Midbrain (tissue), 1 donor: ENCODE measurements at places on chromosomes 12 and 14.

- DNase-seq: no peak
Measured at GRCh38 chr12:88298761-88299242, 156.7 kb downstream of the TMTC3 start.

- DNase-seq: no peak
Measured at GRCh38 chr12:102891756-102892155, 25.3 kb downstream of the PAH start.

GRCh38 chr12:25101092-25101445, 93.9 kb downstream of the DNAI7 start:
- DNase-seq: no peak

GRCh38 chr14:53295985-53296582, 143.0 kb upstream of the DDHD1 start:
- DNase-seq: peak; percentile 76

DNA sequence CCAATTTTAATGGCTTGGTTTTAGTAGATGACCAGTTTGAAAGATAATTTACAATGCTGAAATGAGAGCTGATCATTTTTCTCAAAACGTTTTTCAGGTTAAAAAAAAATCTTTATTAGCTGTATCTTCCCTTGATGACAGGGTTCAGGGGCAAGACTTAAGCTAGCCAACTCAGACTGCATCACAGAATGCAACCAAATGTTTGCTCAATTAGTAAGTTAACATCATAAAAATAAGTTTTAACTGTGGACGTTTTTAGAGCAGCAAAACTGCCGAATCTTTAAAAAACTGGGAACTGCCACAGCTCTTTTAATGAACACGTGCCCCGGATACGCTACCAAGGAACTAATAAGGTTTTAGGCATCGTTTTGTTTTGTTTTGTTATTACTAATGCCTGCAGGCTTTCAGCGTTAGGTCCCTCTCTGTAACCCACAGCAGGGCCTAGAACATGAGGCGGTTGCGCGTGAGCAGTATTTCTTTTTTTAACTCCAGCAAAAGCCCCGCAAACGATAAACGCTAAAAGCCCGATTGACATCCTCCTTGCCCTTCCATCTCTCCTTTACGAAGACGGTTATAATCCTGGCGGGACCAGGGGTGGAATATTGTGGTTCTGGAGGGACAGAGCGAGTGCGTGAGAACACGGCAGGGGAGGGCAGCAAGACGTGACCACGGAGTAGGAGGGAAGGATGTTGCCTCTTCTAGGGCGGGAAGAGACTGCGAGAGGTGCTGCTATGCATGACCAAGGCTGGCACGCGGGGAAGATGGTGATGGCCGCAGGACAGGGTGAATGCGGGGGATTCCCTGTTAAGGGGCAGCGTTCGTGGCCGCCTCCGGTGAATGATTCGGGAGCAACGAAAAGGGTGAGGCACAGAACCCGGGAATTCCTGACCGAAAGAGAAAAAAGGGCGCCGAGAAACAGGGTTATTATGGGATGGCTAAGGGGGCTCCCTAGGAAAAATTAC, 652 bp downstream of the SUPT16H start:
- DNase-seq: peak; percentile 46

- DNase-seq: no peak
Measured at GRCh38 chr14:71333705-71334104, 426.4 kb downstream of the PCNX1 start.

- DNase-seq: no peak
Measured at GRCh38 chr12:11801643-11802042, 152.2 kb downstream of the ETV6 start.

GRCh38 chr12:14167005-14167628, 185.7 kb upstream of the GRIN2B start:
- peak; percentile 79 for DNase-seq

DNA sequence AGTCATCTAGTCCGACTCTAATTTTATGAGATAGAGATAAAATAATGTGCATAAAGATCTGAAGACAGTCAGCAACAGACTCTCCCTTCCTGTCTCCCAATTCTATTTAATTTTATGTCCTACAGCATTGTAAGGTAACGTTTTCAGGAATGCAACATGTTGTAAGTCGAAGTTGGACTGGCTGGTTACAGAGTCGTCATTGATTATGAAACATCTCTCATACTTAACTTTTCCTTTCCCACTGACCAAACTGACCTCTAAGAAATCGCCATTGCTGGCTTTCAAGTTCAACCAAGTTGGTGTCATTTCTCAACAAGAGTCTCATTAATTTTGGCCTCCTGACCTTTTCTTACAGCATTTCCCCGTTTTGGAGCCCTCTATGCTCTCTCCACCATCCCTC, 4.9 kb upstream of the RIC8B start:
- no peak for DNase-seq

GRCh38 chr14:99158150-99158549, 113.8 kb downstream of the BCL11B start:
- DNase-seq: no peak

DNA sequence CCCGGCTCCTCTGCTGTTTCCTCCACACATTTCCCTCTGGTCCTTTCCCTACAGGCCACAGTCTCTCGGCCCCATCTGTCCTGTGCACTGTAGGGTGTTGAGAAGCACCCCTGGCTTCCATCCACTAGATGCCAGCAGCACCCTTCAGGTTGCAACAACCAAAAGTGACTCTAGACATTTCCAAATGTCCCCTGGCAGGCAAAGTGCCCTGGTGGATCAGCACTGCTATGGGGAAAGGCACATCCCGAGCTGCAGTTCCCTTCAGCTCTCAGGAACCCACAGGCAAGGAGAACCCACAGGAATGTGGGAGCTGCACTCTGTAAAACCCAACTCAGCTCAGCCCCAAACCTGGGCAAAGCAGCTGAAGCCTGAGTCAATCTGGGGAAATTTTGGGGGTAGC, 77.0 kb downstream of the RBM19 start:
- no peak for DNase-seq

- DNase-seq: no peak
Measured at GRCh38 chr12:40336573-40337199, 111.9 kb downstream of the LRRK2 start.

- DNase-seq: no peak
Measured at GRCh38 chr14:102973706-102974285, 51.3 kb downstream of the AMN start.

DNA sequence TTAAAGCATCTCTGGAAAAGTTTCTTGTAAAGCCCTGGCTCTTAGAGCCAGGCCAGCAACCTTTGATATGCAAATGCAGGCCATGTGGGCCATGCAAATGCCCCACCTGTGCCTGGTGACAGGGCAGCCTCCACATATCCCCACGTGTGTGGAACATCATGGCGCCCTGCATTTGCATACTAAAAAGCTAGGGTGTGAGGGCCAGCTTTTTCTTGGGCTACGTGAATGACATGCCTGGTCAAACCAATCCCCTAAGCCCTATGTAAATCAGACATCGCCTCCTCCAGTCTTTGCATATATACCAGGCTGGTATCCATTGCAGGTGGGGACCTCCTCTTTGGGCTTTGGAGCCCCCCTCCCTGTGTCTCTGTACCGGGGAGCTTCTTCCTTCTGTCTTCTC, 6.4 kb downstream of the CSRP2 start:
- DNase-seq: no peak

DNA sequence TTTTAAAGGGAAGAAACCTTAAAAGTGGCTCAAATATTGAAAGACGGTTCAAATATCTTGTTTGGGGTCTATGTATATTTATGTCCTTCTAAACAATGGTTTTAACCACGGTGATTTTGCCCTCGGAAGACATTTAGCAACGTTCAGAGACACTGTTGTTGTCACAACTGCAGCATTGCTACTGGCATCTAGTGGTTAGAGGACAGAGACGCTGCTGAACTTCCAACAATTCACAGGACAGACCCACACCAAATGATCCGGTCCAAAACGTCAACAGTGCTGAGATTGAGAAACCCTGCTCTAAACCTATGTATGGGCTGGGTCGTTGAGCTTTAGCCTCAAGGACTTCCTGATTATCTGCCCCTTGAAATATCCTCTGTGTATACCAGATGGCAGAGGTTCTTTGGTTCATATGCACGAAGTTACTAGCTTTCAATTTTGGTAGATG, 1.7 kb downstream of the ANGEL1 start:
- DNase-seq: peak; percentile 78
